ENCODE measurements at places on chromosomes 5 and 9.

DNA sequence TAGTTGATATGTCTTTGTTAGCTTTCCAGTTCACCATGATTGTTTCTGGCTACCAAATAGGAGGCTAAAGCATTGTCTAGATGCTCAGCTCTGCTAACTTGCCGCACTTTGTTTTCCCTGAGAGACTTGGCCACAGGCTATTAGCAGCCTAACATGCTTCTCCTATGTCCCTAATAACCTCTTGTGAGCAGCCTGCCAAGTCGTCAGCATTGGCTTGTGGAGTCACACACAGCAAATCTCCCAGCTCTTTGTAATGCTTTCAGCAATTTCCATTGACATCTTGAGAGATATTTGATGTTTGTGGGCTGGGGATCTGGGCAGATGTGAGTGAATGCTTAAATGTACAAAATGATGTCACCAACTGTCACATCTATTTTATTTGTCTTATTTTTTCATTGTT, 346.9 kb downstream of the KDM4C start:
- no peak for DNase-seq

DNA sequence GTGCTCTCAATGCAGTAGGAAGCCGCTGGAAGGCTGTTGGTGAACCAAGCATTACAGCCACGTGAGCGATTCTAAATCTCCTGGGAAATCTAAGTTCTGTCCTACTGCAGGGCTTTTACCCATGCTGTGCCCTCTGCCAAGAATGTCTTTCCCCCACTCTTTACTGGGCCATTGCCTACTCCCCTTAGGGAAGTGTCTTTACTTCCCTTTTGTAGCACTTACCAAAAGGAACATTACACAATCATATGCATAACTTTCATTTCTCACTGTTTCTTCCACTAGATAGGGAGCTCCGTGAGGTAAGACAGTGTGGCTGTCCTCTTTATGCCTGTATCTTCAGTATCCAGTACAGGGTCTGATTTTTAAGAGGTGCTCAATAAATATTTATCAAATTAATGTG, 241.7 kb upstream of the NR4A3 start:
- DNase-seq: no peak

- no peak for DNase-seq
Observed at GRCh38 chr5:95237324-95237723, 47.6 kb downstream of the MCTP1 start.

GRCh38 chr9:105344283-105344682, 99.8 kb downstream of the SLC44A1 start:
- no peak for DNase-seq

DNA sequence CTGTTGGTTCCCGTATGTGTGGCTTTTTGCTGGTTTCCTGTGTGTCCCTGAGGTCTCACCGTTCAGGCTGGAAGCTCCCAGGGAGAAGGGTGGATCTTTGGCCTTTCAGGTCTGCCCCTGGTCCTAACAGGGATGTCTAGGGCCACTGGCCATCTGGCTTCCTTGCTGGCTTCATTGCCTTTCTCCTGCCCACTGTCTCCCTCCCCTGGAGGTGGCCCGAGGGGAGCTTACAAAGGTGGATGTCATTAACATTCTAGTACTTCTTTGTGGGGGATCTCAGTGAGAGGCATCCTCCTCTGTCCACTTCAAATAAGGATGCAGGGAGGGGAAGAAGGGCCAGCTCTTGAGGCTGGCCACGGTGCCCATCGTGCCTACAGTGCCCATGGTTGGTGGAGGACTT, 35.2 kb downstream of the HMCN2 start:
- DNase-seq: no peak

DNA sequence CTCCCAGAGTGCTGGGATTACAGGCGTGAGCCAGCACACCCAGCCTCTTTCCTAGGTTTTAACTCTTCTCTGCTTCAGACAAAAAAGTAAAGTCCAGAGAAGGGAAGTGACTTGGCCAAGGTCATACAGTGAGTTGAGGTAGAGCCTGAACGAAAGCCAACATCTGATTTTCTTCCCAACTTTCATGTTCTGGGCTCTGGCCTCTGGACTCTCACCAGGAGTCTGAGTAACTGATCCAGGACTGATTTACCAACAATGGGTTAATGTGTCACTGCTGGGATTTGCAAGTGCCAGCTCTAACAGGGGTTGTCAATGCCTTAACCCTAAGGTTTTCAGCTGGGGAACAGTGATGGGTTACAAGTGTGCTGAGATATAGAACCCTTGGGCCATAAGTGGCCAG, 32.2 kb upstream of the LARP1 start:
- no peak for DNase-seq

DNA sequence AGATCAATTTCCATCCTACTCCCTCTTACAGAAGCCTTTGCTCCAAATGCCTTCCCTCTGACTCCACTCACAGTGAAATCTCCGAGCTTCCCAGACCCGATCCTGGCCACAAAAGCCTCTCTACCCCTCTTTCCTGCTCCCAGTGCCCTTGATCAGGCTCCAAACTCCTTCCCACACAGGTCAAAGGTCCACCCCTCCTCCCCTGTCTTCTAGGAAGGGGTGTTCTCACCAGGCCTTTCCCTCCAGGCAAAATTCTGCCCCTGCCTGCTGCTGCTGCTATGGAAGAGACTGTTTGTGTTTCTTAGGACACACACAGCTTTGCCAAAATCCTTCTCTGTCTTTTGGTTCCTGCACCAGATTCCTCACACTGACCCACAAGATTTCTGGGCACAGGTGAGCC, 85.8 kb upstream of the ALDH1A1 start:
- DNase-seq: peak; percentile 50

DNA sequence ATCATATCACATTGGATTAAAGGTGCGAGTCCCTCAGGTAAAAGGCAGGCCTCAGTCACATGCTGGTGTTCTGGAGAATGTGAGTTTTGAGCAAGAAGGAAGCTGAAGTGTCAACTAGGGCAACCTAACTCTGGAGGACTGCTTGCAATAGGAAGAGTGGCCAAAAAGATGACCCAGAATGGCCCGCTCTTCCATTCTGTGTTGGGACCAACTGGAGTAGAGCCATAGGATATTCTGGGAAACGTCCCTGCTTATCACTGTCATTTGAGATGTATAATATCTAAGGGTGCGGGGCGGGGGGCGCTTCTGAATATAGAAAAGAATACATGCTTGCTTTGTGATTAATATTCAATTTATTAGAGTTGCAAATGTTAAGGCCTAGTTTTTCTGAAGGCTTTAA, 7.1 kb upstream of the TRIM7 start:
- DNase-seq: no peak

DNA sequence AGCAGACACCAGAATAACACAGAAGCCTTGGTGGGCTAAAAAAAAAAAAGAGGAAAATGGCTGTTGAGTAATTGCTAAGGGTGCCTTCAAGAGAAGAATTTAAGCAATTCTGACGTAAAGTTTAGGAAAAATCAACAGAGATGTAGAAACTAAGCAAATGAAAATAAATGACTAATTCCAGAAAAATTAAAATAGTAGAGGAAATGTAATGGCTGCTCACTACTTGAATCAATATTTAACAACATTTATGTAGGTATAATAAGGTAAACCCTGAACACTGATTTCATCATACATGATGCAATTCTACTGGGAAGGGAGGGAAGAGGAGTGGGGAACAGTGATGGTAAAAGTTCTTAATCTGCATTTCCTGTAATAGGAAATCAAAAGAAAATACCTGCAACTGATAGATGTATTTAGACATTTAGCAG, 41.4 kb downstream of the PUM3 start:
- no peak for DNase-seq

GRCh38 chr9:132068605-132069004, 11.1 kb downstream of the MED27 start:
- DNase-seq: no peak

GRCh38 chr5:14057289-14057688, 85.9 kb upstream of the TRIO start:
- no peak for DNase-seq

- peak; percentile 79 for DNase-seq
Observed at GRCh38 chr5:15598294-15598902, 98.4 kb downstream of the FBXL7 start.

DNA sequence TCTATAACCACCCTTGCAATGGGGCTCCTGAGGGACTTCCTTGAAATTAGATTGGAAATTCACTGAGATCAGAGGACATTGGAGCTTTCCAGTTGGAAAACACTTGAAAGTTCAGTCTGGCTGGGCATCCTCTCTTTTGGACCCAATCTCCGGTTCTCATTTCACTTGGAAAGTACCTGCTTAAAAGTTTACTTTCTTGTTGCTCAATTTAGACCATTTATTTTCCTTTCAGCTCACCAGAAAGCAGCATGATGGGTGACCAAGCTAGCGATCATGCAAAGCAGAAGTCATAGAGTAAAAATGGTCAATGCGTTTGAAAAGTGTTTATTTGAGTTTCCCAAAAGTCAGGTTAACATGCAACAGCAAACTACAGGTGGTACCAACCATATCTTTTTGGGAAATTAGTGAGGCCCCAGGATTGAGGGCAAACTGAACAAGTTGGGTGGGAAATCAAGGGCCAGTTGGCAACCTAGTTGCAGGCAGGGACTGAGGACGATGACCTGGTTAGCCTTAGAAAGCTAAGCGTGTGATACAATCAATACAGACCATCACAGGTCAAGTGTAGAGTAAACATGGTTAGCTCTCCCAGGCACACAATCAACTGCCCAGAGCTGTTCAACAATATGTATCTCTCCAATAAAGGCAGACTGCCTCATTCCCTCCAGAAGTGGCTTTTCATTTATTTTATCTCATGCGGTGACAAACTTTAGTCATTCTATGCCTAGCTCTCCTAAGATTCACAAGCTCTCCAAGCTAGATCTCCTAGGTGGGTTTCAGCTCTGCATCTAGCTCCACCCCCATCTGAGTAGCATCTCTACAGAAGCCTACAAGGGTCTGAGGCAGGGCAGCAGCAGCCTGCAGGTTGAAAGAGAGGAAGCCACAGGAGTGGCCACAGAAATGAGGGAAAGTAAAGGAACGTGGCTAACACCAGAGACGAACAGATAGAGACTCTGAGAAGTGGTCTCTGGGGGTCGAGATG, 136.9 kb downstream of the UGCG start:
- peak; percentile 32 for DNase-seq
